Activated CD4-positive, alpha-beta T cell treated with anti-CD3 and anti-CD28 coated beads, Interleukin-2, amount 10 ng/mL, durations not matched to agents 24 days and 14 days (primary cell): ENCODE measurements at places on chromosomes 6 and 20. TPM values are rescaled to one million over a fixed set of nuclear protein-coding genes. Genes with fewer than 3 reads are reported as not detected.

DNA sequence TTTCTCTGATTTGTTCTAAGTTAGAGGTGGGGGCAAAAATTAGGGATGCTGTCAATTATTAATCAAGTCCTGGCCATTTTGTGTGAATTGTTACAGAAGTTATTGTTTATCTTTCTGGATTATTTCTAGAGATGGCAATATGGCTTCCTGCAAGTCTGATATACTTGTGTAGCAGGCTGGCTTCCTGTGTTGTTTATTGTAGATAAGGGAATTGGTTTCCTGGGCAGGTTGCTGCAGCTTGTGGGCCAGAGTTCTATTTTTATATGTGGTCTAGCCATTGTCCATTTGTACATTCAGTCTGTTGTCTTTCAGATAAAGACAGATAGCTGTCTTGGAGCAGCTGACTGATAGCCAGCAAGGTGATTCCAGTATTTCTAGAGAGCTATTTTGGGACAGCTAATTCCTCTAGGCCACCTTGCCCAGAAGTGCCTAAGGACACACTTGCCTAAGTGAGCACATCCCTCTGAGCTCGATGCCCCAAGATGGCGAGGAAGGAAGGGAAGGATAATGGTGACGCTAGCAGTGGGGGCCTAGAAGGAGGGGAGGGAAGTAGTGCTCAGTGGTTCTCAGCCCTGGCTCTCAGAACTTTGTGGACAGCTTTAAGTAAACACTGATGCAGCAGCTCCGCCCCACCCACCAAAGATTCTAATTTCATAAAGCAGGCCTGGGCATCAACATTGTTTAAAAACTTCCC is 25.5 kb downstream of the DDO start:
- DNase-seq, result no peak

DNA sequence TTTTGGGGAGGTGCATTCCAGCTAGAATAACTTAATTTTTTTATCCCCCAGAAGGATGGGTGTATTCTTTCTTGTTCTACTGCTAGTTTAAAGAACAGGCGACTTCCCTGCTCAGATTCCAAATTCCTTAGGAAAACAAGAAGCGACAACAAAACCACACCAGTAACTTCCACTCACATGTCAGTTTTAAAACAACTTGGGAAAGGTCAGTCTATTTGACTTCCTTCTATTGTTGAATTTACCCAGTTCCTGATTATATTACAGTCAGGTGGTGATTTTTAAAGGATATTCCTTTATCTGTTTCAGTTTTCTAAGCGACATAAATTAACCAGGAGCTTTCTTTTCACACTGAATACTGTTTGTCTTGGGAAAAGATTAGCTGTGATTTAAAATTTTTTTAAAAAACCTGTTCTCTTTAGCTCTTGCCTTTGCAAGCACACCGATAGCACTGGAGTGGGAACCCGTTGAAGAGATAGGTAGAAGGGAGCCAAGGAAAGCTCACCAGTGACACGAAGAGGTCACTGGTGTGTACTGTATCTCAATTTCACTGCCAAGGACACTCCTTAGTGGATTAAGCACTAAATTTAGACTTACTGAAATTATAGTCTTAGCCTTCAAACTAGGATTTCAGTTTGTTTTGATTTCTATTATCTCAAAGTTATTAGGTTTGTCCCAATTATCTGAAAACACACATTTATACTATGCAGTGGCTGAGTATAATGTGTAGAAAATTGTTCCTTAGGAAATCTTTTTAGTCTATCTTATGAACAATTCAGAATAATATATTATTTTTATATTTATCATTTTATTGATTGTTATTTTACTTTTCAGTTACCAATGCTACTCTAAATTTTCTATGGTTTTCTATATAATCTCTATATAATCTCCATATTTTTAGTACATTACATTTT is 22.3 kb downstream of the MARCKS start:
- DNase-seq, result peak; percentile 64

The PRPH2 gene
- not detected in 2 replicates for total RNA-seq

- DNase-seq, result no peak
Observed at GRCh38 chr6:151958332-151958731, 150.8 kb downstream of the ESR1 start.

DNA sequence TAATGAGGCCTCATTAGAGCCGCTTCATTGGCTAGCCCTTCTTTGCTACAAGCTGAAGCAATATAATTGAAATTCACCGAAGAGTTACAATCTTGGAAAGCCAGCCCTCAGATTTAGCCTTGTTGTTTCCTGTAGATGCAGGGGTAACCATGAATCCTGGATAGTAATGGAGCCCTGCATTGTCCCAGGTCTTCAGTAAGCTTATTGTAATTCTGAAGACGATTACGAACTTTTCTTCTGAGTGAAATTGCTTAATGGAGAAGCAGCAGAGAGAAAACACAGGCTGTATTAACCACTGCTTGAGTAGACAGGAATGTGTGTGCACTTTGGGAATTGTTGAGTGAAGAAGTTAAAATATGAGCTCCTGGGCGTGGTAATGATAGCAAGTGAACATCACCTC is 26.3 kb upstream of the NAA20 start:
- no peak for DNase-seq
